ENCODE measurements at places on chromosomes 16 and 17.
A peak's percentile ranks its signal among the peaks of the same experiment; 100 is the strongest.

DNA sequence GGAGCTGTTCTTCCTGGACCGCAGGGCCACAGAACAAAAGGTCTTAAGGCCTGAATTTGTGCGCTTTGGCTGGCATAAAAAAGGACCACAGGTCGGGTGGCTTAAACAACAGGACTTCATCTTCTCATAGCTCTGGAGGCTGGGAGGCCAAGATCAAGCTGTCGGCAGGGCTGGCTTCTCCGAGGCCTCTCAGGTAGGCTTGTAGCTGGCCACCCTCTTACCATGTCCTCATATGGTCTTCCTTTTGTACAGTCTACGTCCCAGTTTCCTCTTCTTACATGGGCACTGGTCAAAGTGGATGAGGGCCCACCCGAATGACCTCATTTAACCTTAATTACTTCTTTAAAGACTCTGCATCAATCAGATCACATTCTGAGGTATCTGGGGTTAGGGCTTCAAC, 257.6 kb downstream of the CBLN1 start:
- no peak for DNase-seq

GRCh38 chr17:15145621-15146020, 119.5 kb downstream of the PMP22 start:
- DNase-seq, result no peak

DNA sequence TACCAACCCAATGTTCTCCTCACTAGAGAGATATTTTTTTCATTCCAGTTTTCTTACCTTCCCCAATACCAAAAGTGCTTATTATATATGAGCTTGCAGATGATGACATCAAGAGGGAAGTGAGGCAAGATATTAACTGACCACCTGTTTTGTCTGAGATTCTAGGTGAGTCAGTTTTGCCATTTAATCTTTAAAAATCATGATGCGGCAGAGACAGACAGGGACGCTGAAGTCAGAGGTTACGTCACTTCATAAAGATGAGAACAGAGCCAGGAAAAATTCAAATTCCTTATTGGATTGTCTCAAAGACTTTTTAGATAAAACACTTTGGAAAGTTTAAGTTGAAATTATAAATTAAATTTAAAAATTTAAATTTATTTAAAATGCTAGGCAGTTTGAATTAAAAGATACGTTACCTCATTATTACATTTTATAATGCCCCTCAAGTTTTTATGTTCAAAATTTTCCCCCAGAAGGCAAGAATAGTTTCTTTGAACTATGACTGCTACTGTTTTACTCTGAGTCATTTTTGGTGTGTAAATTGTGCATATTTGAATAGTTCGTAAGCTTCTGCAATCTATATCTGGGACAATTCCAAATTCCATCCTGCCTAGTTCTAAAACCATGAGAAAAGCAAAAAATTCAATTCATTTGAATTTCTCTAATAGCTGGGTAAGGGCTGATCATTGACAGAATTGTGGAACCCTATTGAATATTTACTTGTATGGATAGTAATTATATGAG, 839.6 kb upstream of the GOT2 start:
- DNase-seq, result peak; percentile 89

- no peak for DNase-seq
These were observed 17.6 kb downstream of the NDEL1 start for GRCh38 chr17:8453326-8453725.

- DNase-seq, result no peak
These were observed 24.8 kb downstream of the GINS2 start for GRCh38 chr16:85663891-85664321.

- DNase-seq, result no peak
These were observed 114.5 kb upstream of the CHMP6 start for GRCh38 chr17:80876950-80877728.

DNA sequence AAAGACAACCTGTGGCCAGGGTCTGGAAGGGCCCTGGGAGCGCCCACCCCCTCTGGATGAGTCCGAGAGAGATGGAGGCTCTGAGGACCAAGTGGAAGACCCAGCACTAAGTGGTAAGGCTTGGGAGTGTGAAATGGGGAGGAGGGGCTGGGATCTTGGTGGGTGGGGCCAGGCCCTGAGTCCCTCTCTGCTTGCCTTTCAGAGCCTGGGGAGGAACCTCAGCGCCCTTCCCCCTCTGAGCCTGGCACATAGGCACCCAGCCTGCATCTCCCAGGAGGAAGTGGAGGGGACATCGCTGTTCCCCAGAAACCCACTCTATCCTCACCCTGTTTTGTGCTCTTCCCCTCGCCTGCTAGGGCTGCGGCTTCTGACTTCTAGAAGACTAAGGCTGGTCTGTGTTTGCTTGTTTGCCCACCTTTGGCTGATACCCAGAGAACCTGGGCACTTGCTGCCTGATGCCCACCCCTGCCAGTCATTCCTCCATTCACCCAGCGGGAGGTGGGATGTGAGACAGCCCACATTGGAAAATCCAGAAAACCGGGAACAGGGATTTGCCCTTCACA, 1.2 kb upstream of the STARD3 start:
- no peak for DNase-seq

DNA sequence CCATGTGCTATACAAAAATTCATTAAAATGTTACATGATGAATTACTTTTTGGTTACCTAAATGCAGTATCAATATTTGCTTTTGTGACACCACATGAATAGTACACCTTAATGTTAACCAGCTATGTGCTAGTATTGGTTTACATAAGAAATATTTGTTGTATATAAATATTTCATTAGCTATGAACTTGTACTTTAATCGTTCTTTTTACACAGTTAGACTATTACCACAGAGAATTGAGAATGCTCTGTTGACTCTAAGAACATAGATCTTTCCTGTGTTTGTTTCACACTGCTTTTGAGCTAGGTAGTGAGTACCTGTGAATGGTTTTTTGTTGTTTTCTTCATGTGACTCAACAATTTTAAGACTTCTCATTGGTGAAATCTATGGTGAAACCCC, 93.4 kb downstream of the KANSL1 start:
- DNase-seq, result no peak

GRCh38 chr17:79565606-79566250, 45.1 kb downstream of the RBFOX3 start:
- DNase-seq, result no peak

DNA sequence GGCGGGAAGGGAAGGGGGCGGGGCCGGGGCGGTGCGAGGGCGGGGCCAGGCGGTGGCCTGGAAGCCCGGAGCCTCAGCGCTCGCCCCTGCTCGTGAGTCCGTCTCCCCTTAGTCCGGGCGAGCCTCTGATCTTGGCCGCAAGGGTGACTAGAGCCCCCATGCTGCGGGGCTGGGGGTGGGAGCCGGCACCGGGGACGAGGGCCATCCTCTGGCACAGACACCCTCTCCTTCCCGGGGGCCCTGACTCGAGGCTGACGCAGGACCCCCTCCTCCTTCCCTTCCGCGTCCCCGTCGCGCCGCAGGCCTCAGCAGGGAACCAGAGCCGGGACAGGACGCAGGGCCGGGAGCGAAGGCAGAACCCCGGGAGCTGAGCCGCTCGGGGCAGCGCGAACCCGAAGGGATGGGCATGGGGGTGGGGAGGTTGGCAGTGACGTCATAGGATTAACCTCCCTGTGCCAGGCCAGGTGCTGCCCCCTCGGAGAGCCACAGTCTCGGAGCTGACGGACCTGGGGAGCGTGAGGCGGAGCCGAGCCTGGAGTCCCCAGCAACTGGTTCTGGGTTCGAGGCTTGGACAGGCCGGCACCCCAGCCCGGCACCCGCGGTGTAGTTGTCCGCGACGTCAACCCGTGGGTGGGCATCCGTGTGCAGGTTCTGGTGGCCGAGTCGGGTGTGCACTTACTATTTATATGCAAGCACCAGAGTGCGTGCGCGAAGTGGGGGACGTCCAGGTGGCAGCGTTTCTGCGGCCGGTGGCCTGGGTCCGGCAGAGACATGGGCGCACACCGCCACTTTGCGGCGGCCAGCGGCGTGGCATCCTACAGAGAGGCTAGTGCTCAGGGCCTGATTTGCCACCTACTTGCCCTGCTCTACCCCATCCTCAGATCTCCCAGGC, 503 bp upstream of the PLCD3 start:
- DNase-seq, result peak; percentile 74

GRCh38 chr16:35794896-35795295, 2335.5 kb downstream of the TP53TG3F start:
- no peak for DNase-seq

DNA sequence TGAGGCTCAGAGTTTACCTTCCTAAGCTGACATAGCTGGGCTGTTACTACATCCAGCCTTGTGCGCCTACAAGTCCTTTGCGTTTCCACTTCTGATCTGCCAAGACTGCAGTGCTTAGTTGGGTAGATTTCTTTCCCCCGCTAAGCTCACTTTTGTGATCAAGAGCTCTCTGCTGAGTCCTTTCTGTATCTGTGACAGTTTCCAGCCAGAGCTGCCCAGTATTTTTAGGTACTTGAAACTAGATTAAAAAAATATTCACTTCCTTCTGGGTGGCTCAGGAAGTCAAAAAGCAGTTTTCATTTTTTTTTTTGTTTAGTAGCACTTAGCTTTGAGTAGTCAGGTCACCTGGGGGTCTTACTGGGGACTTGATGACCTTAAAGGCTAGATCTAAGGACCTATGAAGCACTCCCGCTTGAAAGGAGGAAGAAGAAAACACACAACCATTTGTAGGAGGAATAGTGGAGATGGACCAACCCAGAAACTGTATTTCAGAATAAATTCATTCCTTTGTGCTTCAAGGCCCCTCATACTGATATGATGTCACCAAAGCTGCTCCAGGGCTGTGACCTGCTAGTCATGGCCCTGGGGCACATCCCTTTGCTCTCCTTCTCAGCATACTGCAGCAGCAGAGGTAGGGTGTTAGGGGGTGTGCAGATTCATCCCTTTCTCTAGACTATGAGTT, 75.6 kb upstream of the HNF1B start:
- no peak for DNase-seq

GRCh38 chr17:29569245-29569950, 897 bp downstream of the TP53I13 start:
- peak; percentile 38 for DNase-seq

- DNase-seq, result no peak
These were observed 31.1 kb downstream of the RBFOX1 start for GRCh38 chr16:7363422-7364417.

DNA sequence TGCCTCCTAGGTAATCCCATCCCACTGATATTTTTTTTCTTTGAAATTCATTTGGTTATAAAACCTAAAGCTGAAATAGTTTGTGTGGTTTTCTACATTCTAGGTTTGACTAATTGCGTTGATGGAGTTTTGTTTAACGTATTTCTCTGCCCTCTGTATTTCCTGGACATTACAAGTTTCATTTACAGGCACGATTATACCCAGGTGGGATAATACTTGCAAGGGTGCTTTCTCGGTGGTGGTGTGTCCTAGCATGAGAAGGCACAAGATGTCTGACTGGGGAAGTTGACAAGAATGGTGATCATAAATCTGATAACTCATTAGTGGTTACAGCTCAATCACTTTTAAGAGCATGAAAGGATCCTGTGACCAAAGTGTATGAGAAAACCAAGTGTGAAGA, 45.0 kb downstream of the DYNLRB2 start:
- no peak for DNase-seq

- DNase-seq, result no peak
These were observed 348.5 kb downstream of the KCNJ2 start for GRCh38 chr17:70517816-70518215.

DNA sequence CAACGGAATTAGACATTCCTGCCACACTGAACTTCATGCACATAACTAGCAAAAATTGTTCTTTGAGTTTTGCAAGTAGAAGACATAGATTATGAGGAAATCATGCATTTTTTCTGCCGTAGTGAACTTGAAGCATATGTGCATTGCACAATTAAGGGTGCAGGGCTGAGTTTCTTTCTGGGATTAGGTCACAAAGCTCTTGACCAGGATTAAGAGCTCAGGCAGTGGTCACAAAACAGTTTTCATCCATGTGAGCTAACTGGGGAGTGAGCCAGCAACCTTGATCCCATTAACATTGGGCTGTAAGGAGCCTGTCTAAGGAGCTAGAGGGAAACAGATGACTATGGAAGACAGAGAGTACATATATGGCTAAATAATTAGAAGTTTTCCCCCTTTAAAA, 143.7 kb downstream of the PMP22 start:
- no peak for DNase-seq

DNA sequence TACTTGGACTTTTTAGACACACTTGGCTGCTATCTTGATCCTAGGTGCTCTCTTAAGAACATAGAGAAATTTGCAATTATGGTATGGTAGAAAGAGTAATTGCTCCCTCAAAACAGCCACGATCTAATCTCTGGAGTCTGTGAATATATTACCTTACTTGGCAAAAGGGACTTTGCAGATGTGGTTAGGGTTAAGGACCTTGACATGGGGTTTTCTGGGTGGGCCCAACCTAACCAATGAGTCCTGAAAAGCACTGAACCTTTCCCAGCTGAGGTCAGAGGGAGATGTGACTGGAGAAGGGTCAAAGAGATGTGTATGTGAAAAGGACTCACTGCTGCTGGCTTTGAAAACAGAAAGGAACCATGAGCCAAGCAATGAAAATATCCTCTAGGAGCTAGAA, 26.7 kb upstream of the MED13 start:
- no peak for DNase-seq

- peak; percentile 64 for DNase-seq
These were observed 10.0 kb downstream of the PITPNC1 start for GRCh38 chr17:67386965-67387551.

DNA sequence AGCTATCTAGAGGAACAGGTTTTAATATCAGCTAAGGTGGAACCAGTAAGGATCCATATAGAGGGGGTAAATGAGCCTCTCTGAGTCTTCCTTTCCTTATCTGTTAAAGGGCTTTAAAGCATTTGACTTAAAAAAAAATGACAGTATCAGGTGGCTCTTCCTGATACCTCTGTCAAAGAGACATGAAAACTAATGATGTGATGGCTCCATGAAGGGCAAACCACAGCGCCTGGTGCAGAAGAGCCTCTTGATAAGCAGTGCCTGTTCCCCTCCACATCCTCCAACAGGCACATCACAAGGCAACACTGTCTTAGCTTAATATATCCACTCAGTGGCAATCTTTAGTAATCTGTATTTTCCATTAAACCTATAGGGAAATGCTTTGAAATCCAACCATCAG, 68.9 kb downstream of the USP31 start:
- no peak for DNase-seq

DNA sequence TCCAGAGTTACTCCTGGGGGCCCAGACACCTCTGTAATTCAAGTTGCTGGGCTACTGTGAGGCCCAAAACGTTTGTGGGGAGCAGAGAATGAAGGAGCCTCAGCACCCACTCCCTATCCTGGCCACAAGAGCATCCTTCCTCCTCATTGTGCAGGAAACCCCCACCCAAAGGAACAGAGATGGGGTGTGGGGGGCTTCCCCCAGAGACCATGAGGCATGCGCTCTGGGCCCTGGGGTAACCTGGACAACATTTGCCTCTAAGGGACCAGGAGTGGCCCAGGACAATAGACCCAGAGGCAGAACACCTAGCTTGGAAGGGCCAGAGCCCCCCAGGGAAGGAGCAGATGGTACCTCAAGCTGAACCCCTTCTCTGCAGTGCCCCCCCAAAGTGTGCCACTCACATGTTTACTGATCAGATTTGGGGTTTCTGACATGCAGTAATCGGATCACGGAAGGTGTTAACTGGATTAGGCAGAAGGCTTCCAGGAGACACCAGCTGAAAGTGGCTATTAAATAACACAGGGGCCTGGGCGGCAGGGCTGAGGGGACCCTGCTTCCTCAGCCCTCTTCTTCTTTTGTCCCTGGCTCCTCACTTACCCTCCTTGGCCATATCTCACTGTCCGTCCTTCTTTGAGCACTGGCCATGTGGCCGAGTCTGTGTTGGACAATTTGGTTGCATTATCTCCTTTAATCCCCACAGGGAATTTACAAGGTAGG, 50.8 kb downstream of the SDK2 start:
- DNase-seq, result no peak

GRCh38 chr17:17730250-17730935, 49.1 kb downstream of the RAI1 start:
- DNase-seq, result no peak

GRCh38 chr17:8225813-8226535, 15.6 kb upstream of the AURKB start:
- DNase-seq, result peak; percentile 84

- DNase-seq, result peak; percentile 36
These were observed 269.4 kb downstream of the BCAS3 start for GRCh38 chr17:60947100-60947499.

Measured in M059J (cell line).